ENCODE measurements at places on chromosomes 2 and 18.

- DNase-seq: no peak
Measured at GRCh38 chr2:222751821-222752719, 80.6 kb downstream of the MOGAT1 start.

- DNase-seq: no peak
Measured at GRCh38 chr2:28901202-28901601, 6.7 kb downstream of the WDR43 start.

- no peak for DNase-seq
Measured at GRCh38 chr2:63053889-63054602, 3.4 kb downstream of the OTX1 start.

DNA sequence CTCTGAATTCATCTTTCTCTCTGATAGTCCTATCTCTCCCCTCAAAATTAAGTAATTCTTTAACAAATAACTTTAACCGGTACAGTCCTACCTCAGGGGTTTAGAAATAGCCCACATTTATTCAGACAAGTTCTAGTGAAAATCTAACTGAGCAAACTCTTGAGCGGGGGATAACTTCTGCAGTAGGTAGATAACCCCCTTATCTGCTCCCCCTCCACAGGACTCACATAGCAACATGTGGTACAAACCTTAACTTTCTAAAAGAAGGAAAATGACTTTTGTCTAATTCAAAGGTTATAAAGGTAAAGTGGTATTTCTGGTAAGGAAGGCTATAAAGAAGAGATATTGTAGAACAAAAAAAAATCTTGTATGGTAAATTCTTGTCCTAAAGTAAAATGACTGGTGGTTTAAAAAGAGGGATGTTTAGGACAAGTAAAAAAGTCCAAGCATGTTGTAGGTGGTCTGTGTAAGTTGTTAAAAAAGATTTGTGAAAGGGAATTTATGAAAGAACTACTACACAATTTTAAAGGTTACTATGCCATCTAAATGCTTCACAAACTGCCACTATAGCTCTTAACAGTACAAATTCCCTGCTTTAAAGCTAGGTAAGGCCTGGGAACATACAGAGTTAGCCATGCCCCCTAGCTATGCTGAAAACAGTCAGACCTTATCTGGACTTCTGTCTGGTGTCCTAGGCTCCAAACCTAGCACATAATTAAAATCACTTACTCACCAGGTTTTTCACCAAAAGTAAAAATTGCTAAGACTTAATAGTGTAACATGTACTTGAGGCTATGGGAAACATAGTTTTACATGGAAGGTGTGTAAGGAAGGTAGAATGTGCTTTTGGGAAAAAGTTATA, 8.1 kb upstream of the RPIA start:
- no peak for DNase-seq

DNA sequence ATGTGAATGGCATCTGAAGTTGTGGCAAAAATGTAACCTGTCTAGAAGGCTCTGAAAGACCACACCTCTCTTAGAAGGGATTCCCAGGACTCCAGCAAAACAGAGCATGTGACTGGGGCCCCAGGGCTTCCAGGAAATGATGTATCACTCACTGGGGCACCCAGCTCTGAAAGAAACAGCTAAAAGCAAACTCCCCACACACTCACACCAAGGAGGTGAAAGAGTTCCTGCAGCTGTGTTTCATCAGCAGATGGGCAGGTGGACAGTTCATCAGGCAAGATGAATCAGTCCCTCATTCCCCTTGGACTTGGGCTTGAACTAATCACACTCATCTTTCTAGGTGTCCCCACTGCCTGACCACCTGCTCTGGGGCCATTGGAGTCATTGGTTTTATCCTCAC, 76.2 kb downstream of the CCBE1 start:
- DNase-seq: no peak

- no peak for DNase-seq
Measured at GRCh38 chr2:109380502-109381326, 233.1 kb downstream of the SEPTIN10 start.

GRCh38 chr2:218999021-218999880, 6.0 kb upstream of the CRYBA2 start:
- DNase-seq: no peak

DNA sequence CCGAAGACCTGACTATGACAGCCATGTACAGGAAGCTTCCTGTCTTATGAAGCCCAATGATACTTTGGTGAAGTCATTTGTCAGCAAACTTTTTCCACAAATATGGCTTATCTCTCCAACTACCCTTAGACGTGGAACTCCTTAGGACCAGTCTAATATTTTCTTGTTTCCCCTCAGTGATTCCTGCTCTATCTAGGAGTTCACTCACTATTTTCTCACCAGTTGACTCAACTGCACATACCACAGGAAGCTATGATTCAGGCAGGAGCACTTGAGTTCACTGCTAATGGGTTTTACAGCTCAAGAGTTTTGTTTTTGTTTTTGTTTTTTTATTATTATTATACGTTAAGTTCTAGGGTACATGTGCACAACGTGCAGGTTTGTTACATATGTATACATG, 109.3 kb downstream of the ANTXR1 start:
- no peak for DNase-seq

DNA sequence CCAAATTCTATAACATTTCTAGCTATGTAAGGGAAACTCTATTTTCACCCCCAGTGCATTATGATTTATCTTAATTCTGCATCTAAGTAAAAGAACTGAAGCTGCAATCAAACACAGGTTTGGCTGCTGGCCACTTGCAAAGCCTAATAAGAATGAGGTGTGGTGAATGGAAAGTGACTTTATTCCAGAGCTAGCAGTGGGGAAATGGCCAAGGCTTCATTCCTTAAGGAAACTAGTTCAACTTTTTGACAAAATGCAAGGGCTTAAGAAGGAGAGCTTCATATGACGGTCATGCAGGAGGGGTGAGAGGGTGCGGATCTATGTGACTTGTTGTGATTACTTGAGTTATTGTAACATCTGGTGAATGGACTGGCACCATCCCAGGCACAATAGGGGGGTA, 1802.0 kb downstream of the SUCLG1 start:
- DNase-seq: no peak

DNA sequence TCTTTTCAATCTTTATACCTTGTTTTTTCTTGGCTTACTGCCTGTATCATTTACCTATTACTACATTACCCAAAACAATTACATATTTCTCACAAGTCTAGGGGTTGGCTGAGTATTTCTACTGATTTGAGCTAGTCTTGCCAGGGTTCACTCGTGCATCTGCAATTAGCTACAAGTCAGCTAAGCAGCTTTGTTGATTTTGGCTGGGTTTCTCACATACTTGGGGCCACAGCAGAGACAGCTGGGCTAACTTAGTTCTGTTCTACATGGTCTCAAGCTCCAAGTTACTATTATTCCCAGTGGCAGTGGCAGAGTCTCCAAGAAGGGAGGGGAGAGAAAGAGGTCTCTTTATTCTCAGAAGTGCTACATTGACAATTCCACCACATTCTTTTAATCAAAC, 54.7 kb upstream of the SP5 start:
- DNase-seq: no peak

DNA sequence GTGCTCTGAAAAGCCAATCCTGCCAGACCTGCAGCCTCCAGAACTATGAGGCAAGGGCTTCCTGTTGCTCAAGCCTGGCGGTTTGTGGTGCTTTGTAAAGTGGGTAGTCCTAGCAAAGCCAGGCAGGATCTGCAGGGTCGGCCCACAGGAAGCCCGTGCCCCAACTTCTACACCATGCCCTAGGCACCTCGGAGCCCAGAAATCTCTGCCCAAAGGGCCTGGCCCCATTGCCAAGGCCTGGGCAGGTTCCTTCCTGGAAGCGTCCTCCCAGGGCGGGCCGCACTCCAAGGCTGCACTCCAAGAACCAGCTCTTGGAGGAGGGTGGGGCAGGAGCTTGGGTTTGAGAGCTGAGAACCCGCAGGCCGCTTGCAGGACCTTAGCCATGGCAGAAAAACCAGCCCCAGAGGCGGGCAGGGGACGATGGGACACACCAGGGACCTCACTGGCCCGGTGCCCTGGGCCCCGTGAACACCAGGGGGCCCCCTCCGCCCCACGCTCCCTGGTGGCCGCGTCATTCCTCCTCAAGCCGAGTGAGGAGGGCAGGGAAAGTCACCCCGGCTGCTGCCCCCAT, 37.2 kb upstream of the ID2 start:
- no peak for DNase-seq

- no peak for DNase-seq
Measured at GRCh38 chr2:113171334-113172075, 2.3 kb upstream of the PSD4 start.

- no peak for DNase-seq
Measured at GRCh38 chr2:176581557-176582165, 312.4 kb downstream of the MTX2 start.

GRCh38 chr2:205139822-205140463, 542.4 kb upstream of the NRP2 start:
- peak; percentile 42 for DNase-seq

- DNase-seq: no peak
Measured at GRCh38 chr18:60259052-60259681, 113.4 kb downstream of the MC4R start.

DNA sequence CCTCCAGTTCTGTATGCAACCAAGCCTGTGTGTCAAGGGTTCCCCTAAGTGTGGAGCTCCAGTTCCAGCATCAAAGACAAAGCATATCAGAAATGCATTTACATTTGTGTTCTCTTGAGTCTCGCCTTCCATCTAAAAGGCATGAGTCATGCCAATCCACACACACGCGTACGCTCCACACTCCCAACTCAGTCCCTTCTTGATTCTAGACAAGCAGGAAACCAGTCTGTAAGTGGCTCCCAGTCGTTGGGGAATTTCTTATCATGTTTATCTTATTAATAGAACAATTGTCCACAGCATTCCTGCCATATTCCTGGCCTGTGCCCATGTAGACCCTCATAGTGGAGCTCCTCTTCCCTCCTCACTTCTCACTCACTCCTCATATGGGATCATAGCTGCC, 86.4 kb upstream of the SLC35G4 start:
- no peak for DNase-seq

DNA sequence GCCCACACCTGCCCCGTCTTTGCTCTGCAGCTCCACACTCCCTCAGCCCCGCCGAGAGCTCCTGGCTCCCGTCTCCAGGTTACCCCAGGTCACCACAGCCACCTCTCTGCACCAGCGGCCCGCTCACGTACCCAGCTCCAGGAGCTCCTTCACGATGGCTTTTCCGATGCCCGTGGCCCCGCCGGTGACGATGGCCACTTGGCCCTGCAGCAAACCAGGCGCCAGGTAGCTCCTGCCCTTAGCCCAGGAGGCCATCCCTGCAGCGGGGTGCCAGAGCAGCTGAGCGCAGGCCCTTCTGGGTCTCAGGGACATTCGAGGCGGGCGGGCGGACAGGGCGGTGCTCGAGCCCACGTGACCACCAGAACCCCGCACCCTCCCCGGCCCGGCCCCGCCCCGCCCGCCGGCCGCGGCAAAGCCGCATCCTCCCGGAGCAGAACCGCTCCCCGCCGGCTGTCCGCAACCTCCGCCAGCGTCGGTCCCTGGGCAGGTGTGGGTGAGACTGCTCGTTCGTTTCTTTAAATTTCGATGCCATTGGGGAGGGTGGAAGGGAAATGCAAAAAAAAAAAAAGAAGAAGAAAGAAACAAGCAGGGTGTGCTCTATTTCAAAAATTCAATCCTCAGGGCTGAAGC, at the start of the genes PECR and TMEM169:
Gene PECR, minus strand, starts transcription at position 323 of the 630 bp plus-strand sequence. Its CDS starts 68 bp downstream, at position 255.
Gene TMEM169, plus strand, starts transcription at position 433 of the 630 bp plus-strand sequence. CDS start 14,045 bp downstream, outside the sequence.
- peak; percentile 57 for DNase-seq

DNA sequence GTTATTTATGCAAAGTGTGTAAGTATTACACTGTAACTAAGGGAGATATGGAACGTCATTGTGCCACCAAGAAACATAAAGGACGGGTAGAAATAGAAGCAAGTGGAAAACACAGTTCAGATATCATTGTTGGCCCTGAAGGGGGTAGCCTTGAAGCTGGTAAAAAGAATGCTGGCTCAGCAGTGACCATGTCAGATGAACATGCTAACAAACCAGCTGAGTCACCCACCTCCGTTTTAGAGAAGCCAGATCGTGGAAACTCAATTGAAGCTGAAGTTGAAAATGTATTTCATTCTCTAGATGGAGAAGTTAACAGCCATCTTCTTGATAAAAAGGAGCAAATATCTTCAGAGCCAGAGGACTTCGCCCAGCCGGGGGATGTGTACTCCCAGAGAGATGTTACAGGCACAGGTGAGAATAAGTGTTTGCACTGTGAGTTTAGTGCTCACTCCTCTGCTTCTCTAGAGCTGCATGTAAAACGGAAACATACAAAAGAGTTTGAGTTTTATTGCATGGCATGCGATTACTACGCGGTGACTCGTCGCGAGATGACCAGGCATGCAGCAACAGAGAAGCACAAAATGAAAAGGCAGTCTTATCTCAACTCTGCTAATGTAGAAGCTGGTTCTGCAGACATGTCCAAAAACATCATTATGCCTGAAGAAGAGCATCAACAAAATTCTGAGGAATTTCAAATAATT, 36.1 kb downstream of the ZNF407 start:
- no peak for DNase-seq

DNA sequence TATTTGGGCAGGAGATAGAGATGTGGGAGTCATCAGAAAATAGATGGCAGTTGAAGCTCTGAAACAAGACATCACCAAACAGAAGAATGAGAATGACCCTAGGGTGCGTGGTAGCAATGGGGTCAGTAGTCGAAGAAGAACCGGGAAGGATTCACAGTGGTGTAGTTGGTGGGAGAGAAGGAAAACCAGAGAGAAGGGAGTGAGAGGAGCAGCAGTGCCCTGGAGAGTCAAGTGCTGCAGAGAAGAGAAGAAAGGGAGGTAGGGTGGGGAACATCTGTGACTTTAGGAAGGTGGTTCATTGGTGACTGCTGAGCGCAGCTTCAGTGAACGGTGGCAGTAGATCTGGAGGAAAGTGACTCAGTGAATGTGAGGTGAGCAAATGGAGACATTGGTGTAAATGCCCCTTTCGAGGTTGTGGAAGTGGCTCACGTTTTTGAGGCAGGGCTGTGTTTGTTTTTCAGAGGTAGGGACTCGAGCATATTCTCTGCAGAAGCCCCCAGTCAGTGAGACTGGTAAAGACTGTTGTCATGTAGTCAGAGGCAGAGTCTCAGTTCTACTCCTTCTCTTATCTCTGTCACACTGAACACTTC, 36.4 kb downstream of the CDC42EP3 start:
- no peak for DNase-seq

- no peak for DNase-seq
Measured at GRCh38 chr2:31223026-31223425, 5.7 kb upstream of the CAPN14 start.

DNA sequence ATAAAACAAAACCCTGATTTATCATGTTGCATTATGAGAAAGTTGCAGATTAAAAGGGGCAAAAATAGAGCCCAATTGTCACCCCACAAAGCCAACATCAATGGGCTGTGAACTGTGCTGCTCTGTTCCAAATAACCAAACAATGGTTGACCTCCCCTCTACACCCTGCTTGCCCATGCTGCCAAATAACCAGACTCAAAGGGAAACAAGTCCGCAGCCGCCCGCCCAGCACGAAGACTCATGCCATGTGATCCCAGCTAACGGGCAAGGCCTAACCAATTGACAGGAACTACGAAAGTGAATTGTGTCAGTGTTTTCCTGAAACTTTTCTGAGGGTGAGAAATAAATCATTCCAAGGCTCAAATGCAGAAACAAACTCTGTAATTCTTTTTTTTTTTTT, 97.9 kb upstream of the RIOK3 start:
- DNase-seq: no peak

DNA sequence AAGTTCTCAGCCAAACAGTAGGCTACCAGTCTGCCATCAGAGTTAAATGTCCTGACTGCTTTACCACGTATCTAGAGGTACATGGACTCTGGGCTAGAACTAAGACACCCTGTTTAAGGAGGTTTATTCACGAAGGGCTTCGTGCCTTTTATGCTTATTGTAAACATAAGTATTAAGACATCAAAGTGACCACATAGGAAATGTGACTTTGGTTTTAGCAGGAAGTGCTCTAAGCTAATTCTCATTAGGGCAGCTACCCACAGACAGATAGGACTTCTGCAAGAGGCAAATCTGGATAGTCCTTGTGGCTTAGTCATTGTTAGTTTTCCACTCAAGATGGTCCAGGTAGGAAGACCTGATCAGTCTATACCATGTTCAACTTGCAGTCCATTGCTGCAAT, 233.3 kb upstream of the MGAT5 start:
- no peak for DNase-seq
